ENCODE measurements at places on chromosomes 1 and 21.

- no peak for DNase-seq
These were observed 640.9 kb downstream of the NPHP4 start for GRCh38 chr1:5351366-5351765.

GRCh38 chr1:21638531-21639341, 30.4 kb downstream of the RAP1GAP start:
- peak; percentile 46 for DNase-seq

- peak; percentile 51 for DNase-seq
These were observed 84.8 kb downstream of the CD58 start for GRCh38 chr1:116485976-116486375.

GRCh38 chr1:90000934-90001676, 6.2 kb downstream of the ZNF326 start:
- no peak for DNase-seq

DNA sequence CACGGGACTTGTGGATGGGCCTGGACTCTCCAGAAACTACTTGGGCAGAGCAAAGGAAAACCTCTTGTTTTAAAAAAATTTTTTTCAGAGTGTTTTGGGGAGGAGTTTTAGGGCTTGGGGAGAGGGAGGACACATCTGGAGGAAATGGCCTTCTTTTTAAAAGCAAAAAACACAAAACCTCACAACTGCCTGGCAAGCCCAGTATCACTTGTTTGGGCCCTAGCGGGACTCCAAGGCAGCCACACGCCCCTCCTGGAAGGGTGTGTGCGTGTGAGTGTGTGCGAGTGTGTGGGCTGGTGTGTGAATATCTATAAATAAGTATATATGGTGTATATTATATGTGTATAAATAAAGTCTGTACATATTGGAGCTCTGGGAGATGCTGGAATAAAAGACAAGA, 57.7 kb upstream of the ACTL8 start:
- DNase-seq, result no peak

- no peak for DNase-seq
These were observed 75.4 kb downstream of the UBE4B start for GRCh38 chr1:10108134-10108663.

DNA sequence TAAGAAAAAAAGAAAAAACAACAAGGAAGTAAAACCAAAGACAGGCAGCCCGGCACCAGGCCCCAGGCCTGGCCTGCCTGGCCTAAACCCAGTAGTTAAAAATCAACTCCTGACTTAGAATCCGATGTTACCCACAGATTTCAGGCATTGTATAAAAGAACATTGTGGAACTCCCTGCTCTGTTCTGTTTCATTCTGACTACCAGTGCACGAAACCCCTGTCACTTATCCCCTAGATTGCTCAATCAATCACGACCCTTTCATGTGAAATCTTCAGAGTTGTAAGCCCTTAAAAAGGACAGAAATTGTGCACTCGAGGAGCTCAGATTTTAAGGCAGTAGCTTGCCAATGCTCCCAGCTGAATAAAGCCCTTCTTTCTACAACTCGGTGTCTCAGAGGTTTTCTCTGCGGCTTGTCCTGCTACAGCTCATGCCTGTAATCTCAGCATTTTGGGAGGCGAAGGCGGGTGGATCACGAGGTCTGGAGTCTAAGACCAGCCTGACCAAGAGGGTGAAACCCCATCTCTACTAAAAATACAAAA, 15.6 kb upstream of the MYOCOS start:
- DNase-seq, result no peak

DNA sequence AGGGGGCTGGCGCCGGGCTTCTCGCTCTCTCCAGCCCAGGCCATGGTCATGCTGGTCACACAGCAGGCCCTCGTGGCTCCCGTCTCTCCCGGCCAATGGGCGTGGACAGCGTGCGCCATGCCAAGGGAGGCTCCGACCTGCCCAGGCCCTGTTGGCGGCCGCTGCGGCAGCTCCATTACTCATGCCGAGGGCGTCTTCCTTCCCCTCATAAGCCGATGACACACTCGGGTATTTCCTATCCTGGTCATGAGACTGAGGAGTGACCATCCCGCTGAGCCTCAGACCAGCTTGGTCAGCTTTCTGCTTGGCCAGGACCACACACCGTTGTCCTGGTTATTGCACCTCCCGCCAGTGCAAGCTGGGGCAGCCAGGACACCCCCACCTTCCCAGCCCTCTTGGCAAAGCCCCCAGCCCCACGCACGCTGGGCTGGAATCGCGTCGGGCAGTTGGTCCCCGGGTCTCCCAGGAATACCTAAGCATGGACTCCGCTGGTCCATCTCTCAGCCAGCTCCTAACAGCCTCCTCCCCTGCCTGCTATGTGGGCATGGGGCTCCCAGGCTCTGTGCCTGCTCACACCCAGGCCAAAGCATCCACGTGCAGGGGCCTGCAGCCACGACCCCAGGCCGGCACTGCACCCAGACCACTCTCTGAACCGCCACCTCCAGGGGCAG, 49.8 kb downstream of the ARHGEF16 start:
- peak; percentile 37 for DNase-seq

GRCh38 chr1:152053375-152053774, 16.6 kb upstream of the S100A11 start:
- no peak for DNase-seq

GRCh38 chr1:35431173-35431599, 126.0 kb downstream of the KIAA0319L start:
- DNase-seq, result no peak

GRCh38 chr1:213669964-213670691, 317.6 kb upstream of the PROX1 start:
- no peak for DNase-seq

GRCh38 chr1:60911966-60912697, 170.2 kb upstream of the NFIA start:
- peak; percentile 44 for DNase-seq

- DNase-seq, result peak; percentile 44
These were observed 55.3 kb upstream of the EIF4G3 start for GRCh38 chr1:21232044-21232443.

Data from suppressor macrophage (primary cell).